ENCODE measurements at places on chromosomes 3 and 15. TPM values are rescaled to one million over a fixed set of nuclear protein-coding genes. Genes with fewer than 3 reads are reported as not detected.

DNA sequence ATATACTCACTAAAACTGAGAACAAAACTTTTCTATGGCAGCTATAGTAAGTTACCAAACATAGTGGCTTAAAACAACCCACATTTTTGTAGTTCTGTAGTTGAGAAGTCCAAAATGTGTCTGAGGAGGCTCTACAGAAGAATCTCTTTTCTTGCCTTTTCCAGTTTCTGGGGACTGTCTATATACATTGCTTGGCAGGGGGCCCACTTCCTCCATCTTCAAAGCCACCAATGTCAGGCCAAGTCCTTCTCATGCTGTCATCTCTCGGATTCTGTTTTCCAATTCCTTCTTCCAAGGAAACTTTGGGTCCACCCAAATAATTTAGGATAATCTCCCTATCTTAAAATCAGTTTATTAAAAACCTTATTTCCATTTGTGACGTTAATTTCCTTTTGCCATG is 92.7 kb downstream of the DLG1 start:
- no peak for DNase-seq

GRCh38 chr3:71585131-71585530 is 1.6 kb upstream of the FOXP1 start:
- DNase-seq, result no peak

DNA sequence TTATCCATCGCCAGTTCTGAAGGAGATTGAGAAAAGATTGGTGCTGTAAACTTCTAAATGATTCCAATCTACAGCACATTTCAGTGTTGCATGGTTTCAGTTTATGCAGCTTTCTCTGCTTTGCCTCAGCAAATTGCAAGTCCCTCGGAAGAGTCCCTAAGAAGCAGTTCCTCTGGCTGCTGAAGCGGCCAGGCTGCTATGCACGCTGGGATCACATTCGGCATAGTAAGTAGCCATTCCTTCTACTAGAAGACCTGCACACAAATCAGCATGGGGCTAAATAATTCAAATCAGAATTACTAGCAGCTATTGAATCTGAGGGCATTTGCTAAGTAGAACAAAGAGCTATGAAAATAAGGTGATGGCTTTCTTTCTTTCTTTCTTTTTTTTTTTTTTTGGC is 769.5 kb downstream of the AGBL1 start:
- DNase-seq, result no peak

DNA sequence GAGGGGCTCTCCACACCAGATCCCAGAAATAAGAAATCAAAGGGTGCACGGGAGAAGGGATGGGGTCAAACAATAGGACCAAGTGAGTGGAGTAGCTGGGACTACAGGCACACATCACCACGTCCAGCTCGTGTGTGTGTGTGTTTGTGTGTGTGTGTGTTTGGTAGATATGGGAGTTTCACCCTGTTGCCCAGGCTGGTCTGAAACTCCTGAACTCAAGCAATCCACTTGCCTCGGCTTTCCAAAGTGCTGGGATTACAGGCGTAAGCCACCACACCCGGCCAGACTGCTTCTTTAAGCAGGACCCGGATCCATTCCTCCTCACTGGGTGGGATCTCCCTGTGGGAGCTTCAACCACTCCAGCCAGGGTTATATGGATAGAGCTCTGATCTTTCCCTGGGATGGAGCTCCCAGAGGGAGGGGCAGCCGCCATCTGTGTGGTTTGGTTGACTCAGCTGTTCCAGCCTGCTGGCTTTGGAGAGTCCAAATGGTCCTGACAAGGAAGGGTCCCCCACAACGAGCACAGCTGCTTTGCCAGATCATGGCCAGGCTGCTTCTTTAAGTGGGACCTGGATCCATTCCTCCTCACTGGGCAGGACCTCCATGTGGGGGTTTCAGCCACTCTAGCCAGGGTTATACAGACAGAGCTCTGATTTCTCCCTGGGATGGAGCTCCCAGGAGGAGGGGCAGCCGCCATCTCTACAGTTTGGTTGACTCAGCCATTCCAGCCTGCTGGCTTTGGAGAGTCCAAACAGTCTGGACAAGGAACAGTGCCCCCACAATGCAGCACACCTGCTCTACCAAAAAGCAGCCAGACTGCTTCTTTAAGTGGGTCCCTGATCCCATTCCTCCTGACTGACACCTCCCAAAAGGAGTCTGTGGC is 9.1 kb upstream of the AVEN start:
- DNase-seq, result no peak

DNA sequence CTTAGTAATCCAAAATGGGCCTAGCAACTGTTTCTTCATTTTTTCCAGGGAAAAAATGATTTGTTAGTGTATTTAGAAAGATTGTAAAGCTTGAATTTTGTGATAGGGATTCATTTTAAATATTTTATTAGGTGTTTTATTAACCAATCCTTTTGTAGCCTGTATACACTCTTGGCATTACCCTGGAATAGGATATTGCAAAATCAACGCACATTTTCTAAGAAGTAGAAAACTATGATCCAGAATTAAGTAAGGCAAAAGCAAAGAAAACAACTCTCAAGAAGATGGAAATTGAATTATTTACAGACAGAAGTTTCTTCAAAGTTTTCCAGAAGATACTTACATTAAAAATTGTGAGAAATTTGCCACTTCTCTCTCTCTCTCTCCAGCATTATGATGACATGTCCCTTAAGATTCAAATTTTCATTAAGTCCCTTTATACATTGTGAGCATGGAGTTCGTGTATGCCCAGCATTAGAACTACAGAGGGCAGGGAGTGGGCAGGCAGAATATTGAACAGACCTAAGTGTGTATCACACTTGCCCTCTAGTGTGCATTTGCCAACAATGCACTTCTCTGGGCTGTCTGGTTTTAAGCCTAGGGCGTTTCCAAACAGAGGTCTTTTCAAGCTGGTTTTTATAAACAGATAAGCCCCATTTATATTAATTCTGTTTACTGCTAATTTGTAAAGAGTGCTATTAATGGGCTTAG is 28.5 kb upstream of the CMSS1 start:
- peak; percentile 26 for DNase-seq

DNA sequence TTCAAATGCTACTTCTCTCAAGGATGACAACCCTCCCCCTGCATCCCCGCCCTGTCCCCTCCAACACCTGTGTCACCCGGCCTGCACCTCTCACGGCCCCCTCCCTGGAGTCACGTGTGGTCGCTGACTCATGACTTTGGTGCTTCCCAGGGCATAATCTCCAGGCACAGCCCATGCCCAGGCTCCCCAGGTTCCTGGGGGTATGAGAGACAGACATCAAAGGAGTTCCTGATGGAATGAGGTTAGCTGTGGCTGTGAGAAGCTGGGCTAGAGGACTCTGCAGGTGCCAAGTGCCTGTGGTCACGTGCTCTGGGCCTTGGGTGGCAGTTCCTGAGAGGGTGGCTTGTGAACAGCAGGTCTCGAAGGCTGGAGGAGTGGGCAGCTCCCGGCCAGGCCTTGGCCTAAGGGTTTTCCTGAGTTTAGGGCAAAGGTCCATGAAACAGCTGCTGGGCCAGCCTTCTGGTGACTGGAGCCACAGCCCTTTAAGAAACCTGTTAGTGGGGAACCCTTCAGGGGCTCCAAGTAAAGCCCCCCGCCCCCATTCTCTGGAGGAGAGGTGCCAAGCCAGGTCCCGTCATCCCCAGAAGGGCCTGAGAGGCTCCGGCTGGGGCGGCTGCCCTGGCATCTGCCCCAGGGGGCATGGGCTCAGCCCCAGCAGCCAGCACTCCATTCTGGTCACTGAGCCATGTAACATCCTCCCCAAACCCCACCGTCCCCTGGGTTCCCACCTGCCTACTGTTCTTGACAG is 230.0 kb downstream of the XXYLT1 start:
- peak; percentile 38 for DNase-seq

DNA sequence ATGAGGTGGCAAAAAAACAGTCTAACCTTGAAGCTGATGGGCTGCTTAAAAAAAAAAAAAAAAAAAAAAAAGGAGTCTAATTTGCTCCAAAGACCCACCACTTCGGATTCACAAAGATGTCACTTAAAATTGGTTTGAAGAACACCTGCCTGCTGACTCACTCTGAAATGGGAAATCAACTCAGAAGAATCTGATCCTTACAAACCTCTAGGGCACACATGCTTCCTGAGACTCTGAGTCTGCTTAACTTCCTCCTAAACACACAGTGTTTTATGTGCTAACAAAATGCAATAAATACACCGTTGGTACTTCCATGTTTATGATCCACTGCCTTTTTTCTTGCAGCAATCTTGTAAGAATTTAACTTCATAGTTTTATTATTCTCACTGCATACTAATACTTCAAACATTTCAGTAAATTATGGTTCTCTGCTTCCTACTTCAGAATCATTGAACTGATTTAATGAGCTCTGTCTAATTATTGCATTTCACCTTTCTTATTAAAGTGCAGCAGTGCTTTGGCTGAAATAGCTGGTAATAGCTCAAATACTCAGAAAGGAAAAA is 73.0 kb upstream of the FRMD4B start:
- DNase-seq, result no peak

GRCh38 chr15:59522988-59523461 is 85.0 kb downstream of the FAM81A start:
- peak; percentile 45 for DNase-seq

DNA sequence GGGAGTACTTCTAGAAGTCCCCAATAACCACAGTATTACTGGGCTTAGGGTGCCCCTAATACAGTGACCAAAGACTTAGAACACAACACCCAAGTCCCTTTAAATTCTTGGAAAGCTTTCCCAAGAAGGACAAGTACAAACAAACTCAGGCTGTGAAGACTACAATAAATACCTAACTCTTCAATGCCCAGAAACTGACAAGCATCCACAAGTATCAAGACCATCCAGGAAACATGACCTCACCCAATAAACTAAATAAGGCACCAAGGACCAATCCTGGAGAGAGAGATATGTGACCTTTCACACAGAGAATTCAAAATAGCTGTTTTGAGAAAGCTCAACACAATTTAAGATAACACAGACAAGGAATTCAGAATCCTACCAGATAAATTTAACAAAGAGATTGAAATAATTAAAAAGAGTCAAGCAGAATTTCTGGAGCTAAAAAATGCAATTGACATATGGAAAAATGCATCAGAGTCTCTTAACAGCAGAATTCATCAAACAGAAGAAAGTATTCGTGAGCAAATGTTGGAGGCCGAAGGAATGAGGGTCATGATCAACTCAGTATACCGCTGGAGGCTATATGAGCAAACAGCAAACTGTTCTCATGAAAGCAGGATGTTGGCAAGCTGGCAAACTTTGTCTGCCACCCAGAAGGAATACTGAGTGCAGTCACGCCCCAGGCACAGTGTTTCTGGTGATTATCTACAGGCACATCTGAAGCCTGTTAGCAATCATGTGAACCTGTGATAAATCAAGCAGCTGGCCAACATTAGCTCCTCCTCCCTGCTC is 87.0 kb upstream of the NECTIN3 start:
- DNase-seq, result no peak

DNA sequence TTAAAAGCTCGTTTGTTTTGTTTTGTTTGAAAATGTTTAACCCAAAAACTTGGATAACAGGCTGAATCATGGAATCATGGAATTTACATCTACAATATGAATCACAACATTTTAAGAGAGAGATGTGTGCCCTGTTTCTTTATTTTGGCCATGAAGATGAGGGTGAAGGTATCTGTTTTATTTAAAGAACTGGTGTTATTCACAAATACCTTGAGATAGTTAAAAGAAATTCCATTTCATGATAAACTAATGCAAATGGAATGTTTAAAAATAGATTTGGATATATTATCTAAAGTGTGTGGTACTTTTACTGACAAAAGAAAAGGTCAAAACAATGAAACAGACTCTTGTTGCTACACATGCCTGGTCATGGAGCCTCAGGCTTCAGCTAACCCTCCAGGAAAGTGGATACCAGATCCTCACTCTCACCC is 486.0 kb upstream of the CFAP20DC start:
- DNase-seq, result no peak

- no peak for DNase-seq
These were observed 29.6 kb downstream of the ONECUT1 start for GRCh38 chr15:52760562-52760961.

- DNase-seq, result no peak
These were observed 50.7 kb upstream of the INSYN1 start for GRCh38 chr15:73803806-73804205.

- DNase-seq, result no peak
These were observed 212.2 kb upstream of the LRRN1 start for GRCh38 chr3:3586843-3587646.

- DNase-seq, result no peak
These were observed 33.9 kb upstream of the LCTL start for GRCh38 chr15:66599536-66600239.

DNA sequence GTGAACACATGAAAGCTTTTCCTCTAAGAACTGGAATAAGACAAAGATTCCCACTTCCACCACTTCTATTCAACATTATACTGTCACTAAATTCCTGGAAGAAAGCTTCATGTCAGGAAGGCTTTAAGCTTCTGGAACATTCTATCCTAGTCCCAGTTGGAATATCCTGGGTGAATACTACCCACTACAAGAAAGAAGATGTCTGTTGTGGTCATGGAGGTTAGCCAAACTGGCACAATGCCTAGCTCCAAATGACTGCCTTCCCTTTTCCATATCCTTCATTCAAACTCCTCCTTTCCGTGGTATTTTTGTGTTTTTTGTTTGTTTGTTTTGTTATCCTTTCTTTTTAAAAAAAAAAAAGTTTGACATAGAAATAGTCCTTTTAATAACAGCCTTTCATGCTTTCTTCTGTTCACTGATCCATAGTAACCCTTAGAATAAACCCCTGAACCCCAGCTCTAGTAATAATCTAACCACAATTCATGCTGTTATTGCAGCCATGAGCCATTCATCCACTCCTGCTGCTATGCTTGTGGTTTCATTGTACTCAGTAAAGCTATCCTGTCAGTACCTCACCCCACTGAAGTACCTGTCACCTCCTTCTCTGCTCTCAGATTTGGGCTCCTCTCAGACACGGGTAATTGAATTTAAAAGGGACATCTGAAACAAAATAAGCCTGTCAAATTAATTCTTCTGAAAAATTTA is 447.5 kb downstream of the IGSF11 start:
- DNase-seq, result no peak

The ECE2 gene
- not detected for polyA plus RNA-seq

The TEX55 gene
- polyA plus RNA-seq, result not detected

The KBTBD12 gene
- polyA plus RNA-seq, result 1.6 TPM

The BSN gene
- polyA plus RNA-seq, result under 0.01 TPM

The PIF1 gene
- 0.81 TPM for polyA plus RNA-seq

The TFDP2 gene
- polyA plus RNA-seq, result 33.8 TPM

The ARNT2 gene
- polyA plus RNA-seq, result 4.4 TPM

The GRM7 gene
- not detected for polyA plus RNA-seq

The ARGFX gene
- polyA plus RNA-seq, result not detected
